ENCODE measurements at places on chromosomes 3 and 15. TPM values are rescaled to one million over a fixed set of nuclear protein-coding genes. Genes with fewer than 3 reads are reported as not detected.

Gene ATP13A4
- total RNA-seq = not detected

GRCh38 chr15:100863796-100864267 lies 15.8 kb upstream of the ALDH1A3 start:
- no peak overlapping the region for H3K4me3 ChIP-seq
- H3K4me1 ChIP-seq = no peaks in the 10 kb centered on the region
- H3K27me3 ChIP-seq = no peaks in the 10 kb centered on the region

- H3K4me1 ChIP-seq = no peaks in the 10 kb centered on the region
- no peaks in the 10 kb centered on the region for H3K27me3 ChIP-seq
- H3K4me3 ChIP-seq = no peak overlapping the region
- H3K36me3 ChIP-seq = no peaks in the 10 kb centered on the region
- DNase-seq = no peak
- H3K27ac ChIP-seq = no peak overlapping the region
Observed at GRCh38 chr15:31178705-31179104, 77.2 kb upstream of the TRPM1 start.

Gene EFCAB12
- 13.7 TPM for total RNA-seq

Gene FEZF2
- total RNA-seq = not detected

GRCh38 chr3:128922804-128923459 lies 43.5 kb downstream of the ACAD9 start:
- no peak overlapping the region for H3K4me3 ChIP-seq
- no peaks in the 10 kb centered on the region for H3K27me3 ChIP-seq
- H3K4me1 ChIP-seq = no peaks in the 10 kb centered on the region
- no peaks in the 10 kb centered on the region for H3K36me3 ChIP-seq
- H3K27ac ChIP-seq = no peak overlapping the region

DNA sequence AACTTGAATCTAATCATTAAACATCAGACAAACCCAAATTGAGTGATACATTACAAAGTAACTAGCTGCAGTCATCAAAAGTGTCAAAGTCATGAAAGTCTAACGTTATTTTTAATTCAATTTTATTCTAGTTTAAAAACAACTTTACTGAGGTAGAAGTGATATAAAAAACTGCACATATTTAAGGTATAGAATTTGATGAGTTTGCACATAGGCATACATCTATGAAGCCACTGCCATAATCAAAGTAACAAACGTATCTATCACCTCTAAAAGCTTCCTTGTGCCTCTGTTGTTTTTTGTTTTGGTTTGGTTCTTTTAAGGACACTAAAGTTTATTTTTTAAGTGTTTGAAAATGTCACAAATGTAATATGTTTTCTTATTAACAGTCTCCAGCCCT lies 130.9 kb downstream of the DLG1 start:
- H3K36me3 ChIP-seq = no peaks in the 10 kb centered on the region
- DNase-seq = no peak
- H3K4me3 ChIP-seq = no peak overlapping the region
- H3K4me1 ChIP-seq = no peaks in the 10 kb centered on the region

Gene VPS18
- total RNA-seq = 39.0 TPM

- H3K4me3 ChIP-seq = no peak overlapping the region
- DNase-seq = no peak
- no peaks in the 10 kb centered on the region for H3K36me3 ChIP-seq
- H3K27ac ChIP-seq = no peak overlapping the region
- no peaks in the 10 kb centered on the region for H3K27me3 ChIP-seq
- H3K4me1 ChIP-seq = no peaks in the 10 kb centered on the region
Observed at GRCh38 chr3:14991818-14992612, 44.6 kb downstream of the NR2C2 start.

- H3K27me3 ChIP-seq = no peaks in the 10 kb centered on the region
- no peaks in the 10 kb centered on the region for H3K36me3 ChIP-seq
- no peak overlapping the region for H3K27ac ChIP-seq
- no peak for DNase-seq
Observed at GRCh38 chr3:65044401-65044800, 356.6 kb upstream of the ADAMTS9 start.

DNA sequence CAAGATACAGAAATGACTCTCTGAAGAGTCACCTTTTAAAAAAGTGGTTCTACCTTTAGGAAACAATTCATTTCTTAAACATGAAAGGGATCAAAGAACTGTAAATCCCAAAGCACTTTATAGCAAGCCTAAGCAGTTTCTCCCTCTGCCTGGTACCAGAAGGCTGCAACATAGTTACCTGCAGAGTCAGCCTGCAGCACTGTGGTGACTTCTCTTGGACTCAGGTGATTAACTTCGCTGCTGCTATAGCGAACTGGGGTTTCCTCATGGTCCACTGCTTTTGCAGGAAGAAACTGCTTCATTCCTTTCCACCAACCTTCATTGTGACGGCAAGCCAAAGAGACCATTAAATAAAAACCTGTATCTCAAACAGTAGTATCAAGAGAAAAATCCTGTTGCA lies 37.3 kb downstream of the ST3GAL6 start:
- no peak overlapping the region for H3K4me3 ChIP-seq
- H3K4me1 ChIP-seq = no peaks in the 10 kb centered on the region
- no peaks in the 10 kb centered on the region for H3K27me3 ChIP-seq
- H3K27ac ChIP-seq = no peak overlapping the region
- H3K36me3 ChIP-seq = no peaks in the 10 kb centered on the region
- DNase-seq = no peak

DNA sequence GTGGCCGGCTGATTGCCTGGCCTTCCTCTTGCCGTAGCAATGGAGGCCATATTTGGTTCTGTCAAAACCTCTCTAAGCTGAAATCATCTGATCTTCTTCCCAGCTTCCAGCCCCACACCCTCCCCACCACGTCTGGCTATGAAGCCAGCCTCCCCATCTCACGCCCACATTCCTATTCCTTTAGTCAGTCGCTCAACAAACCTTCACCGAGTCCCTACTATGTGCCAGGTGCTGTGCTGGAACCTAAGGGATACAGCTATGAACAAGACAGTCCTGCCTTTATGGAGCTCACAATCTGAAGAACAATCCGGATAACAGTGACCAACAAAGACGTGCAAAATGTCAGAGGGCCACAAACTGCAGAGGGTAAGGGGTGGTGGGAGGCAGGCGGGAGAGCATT lies 31.9 kb upstream of the SMAD6 start:
- H3K27me3 ChIP-seq = no peaks in the 10 kb centered on the region
- no peaks in the 10 kb centered on the region for H3K4me1 ChIP-seq
- no peak overlapping the region for H3K4me3 ChIP-seq

Gene C2CD4A
- 0.28 TPM for total RNA-seq

- H3K27me3 ChIP-seq = no peaks in the 10 kb centered on the region
- DNase-seq = peak; percentile 69
- H3K27ac ChIP-seq = peak overlapping the region; percentile 96
- H3K36me3 ChIP-seq = no peaks in the 10 kb centered on the region
Observed at GRCh38 chr3:184314700-184315542, 515 bp downstream of the EIF4G1 start.

GRCh38 chr15:89436560-89437311 lies 59.6 kb downstream of the RHCG start:
- no peak overlapping the region for H3K4me3 ChIP-seq
- no peak overlapping the region for H3K27ac ChIP-seq
- peaks cover 6% of the 10 kb centered on the region for H3K27me3 ChIP-seq
- H3K36me3 ChIP-seq = no peaks in the 10 kb centered on the region

Gene HEMK1
- total RNA-seq = 17.1 TPM

GRCh38 chr3:58804914-58805313 lies 138.3 kb upstream of the FAM3D start:
- no peak overlapping the region for H3K4me3 ChIP-seq
- H3K27me3 ChIP-seq = no peaks in the 10 kb centered on the region
- no peaks in the 10 kb centered on the region for H3K4me1 ChIP-seq
- H3K36me3 ChIP-seq = no peaks in the 10 kb centered on the region

Gene EPHB3
- 25.2 TPM for total RNA-seq

DNA sequence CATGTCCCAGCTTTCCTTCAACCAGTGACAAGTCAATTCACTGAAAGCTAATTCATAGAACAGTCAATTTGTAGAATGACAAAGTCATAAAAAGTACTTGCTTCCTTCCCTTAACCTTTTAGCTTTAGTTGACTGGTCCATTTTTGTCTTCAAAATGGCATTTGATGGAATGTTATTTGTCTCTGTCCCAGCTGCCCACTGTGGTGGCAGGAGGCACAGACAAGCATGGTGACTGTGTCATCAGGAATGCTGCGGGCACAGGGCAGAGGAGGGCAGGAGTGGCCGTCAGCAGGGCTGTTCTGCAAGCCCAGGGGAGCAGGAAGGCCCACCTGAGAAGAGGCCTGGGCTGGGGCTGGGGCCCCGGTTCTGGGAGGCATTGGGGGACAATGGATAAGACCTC lies 10.0 kb downstream of the IQSEC1 start:
- H3K27ac ChIP-seq = no peak overlapping the region
- no peaks in the 10 kb centered on the region for H3K36me3 ChIP-seq
- DNase-seq = no peak
- H3K4me3 ChIP-seq = no peak overlapping the region
- H3K4me1 ChIP-seq = no peaks in the 10 kb centered on the region

DNA sequence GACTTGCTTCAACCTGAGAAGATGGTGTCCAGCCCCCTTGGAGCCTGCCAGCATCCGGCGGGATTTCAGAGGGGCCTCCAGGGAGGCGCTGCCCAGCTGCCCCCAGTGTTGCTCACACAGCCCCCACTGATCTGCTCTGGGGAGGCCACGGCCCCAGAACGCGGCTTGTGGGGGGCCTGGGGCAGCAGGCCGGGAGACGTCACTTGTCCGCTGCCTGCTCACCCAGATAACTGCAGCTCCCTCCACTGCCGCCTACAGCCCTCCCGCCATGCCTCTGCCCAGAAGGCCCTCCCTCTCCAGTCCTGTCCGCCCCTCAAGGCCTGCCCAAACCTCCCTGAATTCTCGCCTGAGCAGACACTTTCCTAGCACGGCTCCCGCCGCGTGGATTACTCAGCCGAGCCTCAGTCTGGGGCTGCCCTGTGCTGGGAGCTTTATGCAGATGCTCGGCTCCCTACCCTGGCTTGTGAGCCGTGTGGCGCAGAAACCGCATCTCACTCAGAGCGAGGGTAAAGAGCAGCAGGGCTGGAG lies 17.2 kb upstream of the ADIPOQ start:
- H3K27me3 ChIP-seq = no peaks in the 10 kb centered on the region
- H3K36me3 ChIP-seq = no peaks in the 10 kb centered on the region
- no peaks in the 10 kb centered on the region for H3K4me1 ChIP-seq

Gene FAIM
- 11.5 TPM for total RNA-seq

Gene PPP2R3A
- total RNA-seq = 25.9 TPM

DNA sequence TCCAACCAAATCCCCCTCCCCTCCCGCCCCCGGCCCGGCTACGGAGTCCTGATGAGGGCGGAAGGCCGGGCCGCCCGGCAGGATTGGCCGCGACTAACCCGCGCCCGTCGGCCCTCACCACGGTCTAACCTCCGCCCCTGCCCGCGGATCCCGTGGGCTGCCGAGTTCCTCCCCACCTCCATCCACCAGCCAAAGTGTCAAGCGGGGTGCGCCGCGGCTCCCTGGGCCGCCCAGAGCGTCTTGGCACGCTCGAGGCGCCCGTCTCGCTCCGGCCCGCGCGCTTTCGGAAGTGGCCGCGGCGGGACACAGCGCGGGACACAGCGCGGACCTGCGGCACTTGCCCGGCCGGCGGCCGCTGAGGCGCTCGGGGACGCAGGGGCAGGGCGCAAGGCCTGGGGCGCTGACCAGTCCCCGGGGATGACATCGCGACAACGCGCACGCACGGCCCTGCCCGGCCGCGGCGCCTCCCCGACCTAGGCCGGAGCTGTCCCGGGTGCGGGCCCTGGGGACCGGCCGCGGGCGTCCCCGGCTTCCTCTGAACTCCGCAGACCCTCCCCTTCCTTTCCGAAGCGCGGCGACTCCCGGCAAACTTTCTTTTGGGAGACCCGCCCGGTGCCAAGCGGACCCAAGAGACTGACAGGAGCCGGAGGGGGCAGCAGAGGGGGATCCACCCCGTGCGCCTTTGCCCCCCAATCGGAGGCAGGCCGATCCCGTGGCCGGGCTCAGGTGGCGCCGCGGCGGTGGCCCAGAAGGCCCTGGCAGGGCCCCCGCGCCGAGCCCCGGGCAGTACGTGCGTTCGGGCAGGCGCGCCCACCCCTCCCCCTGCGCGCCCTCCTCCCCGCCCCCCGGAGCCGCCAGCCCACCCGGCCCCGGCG lies 112.8 kb upstream of the ICE2 start:
- H3K27ac ChIP-seq = peak overlapping the region; percentile 96
- H3K27me3 ChIP-seq = no peaks in the 10 kb centered on the region
- no peaks in the 10 kb centered on the region for H3K36me3 ChIP-seq
- peak; percentile 27 for DNase-seq

DNA sequence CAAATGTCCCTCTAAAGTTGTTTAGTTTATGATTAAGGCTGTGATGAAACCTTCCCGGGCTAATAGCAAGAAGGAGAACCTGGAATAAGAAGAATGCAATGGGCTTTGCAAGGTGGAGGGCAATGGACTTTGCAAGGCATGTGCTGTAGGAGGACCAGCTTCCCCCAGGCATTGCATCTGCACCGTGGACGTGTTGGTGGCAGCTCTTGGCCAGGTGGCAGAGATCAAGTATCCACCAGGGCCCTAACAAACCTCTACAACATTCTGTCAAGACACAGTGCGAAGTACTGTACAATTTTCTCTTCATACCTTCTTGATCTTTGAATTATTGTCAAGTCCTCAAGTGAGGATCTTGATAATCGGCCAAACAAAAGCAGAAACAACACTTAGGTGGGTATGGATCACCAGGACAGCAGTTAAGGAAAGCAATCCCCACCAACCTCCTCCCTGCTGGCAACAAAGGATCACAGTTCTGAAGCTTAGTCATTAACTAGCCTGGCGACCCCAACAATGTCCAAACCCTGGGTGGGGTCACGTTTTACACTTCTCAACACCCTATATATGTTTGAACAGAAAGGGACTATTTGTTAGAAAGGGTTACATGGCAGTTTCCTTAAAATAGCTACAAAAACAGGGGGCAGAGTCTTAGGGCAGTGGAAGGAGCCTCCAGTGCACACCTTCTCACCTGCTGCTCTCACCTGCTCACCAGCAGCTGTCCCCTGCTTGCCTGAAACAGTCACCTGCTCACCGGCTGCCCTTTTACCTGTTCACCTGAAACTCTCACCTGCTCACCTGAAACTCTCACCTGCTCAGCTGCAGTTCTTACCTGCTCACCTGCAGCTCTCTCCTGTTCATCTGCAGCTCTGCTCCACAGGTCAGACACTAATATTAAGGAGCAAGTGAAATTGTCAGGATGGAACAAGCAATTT lies 137.9 kb upstream of the LIPC start:
- DNase-seq = no peak
- H3K27ac ChIP-seq = no peak overlapping the region
- H3K4me3 ChIP-seq = no peak overlapping the region
- no peaks in the 10 kb centered on the region for H3K36me3 ChIP-seq
- H3K4me1 ChIP-seq = no peaks in the 10 kb centered on the region

Gene ZDHHC23
- total RNA-seq = 4.2 TPM

DNA sequence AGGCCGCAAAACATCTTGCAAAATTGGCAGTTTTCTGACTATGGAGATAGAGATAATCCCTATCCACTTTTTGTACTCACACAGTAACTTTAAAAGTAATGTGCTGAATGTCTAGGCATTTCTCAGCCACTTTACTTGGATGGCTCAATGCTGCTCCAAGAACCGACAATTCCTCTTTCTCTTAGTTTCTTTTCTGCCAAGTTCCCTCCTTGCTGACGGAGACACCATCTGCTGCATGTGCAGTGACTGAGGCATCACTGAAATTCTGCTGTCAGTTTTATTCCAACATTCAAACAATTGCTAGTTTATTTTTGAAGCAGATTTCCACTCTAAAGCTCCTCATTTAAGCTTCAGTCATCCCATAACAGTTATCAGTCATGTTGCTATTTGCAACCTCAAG lies 116.0 kb upstream of the RBMS3 start:
- H3K4me3 ChIP-seq = no peak overlapping the region
- H3K4me1 ChIP-seq = no peaks in the 10 kb centered on the region
- no peak for DNase-seq
- no peaks in the 10 kb centered on the region for H3K36me3 ChIP-seq
- no peaks in the 10 kb centered on the region for H3K27me3 ChIP-seq
- no peak overlapping the region for H3K27ac ChIP-seq

GRCh38 chr15:73074241-73074640 lies 22.0 kb downstream of the NEO1 start:
- no peaks in the 10 kb centered on the region for H3K27me3 ChIP-seq
- no peaks in the 10 kb centered on the region for H3K36me3 ChIP-seq
- peaks cover 14% of the 10 kb centered on the region for H3K4me1 ChIP-seq
- no peak overlapping the region for H3K27ac ChIP-seq
- no peak for DNase-seq
